ENCODE measurements at places on chromosomes 16 and 17. TPM values are rescaled to one million over a fixed set of nuclear protein-coding genes. Genes with fewer than 3 reads are reported as not detected.

The TIMP2 gene
- 344 TPM for total RNA-seq

- no peak overlapping the region for H3K27ac ChIP-seq
- H3K36me3 ChIP-seq, result no peaks in the 10 kb centered on the region
- H3K4me1 ChIP-seq, result no peaks in the 10 kb centered on the region
- DNase-seq, result peak; percentile 65
These were observed 126.0 kb upstream of the SDK2 start for GRCh38 chr17:73770115-73770848.

DNA sequence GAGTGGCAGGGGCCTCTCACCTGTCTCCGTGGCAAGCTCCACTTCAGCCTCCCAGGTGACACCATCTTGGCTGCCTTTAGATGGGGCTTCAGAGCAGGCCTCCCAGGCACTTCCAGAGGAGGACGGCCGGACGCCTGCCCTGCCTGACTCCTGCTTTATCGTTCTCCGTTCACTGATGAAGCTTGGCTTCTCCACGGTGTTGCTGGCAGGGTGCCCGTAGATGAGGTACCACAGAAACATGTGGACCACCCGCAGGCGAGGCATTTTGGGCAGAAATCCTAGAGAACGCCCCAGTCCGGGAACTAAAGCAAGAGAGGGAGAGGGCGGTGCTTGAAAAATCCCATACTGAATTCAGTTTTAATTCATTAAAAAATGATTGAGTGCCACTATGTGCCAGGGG, 54.5 kb downstream of the GTF3C1 start:
- H3K27ac ChIP-seq, result no peak overlapping the region
- DNase-seq, result no peak
- H3K36me3 ChIP-seq, result peaks cover 24% of the 10 kb centered on the region
- no peak overlapping the region for H3K4me3 ChIP-seq

GRCh38 chr17:12548558-12548957, 117.1 kb upstream of the MYOCD start:
- H3K27me3 ChIP-seq, result no peaks in the 10 kb centered on the region
- H3K4me3 ChIP-seq, result no peak overlapping the region
- H3K27ac ChIP-seq, result no peak overlapping the region
- no peak for DNase-seq
- H3K36me3 ChIP-seq, result no peaks in the 10 kb centered on the region
- H3K4me1 ChIP-seq, result no peaks in the 10 kb centered on the region

The TRPV3 gene
- 1.0 TPM for total RNA-seq

GRCh38 chr16:2787406-2787805, at the start of gene PRSS33:
Gene PRSS33, minus strand, starts transcription at chr16:2787560. Its CDS starts 1,013 bp downstream, at chr16:2786547.
- no peaks in the 10 kb centered on the region for H3K36me3 ChIP-seq
- no peak for DNase-seq
- H3K27ac ChIP-seq, result no peak within 1 kb of the TSS
- no peak within 1 kb of the TSS for H3K4me3 ChIP-seq
- peaks cover 40% of the 10 kb centered on the region for H3K27me3 ChIP-seq

The DHRS7C gene
- total RNA-seq, result not detected

The C16orf96 gene
- total RNA-seq, result not detected

GRCh38 chr16:79826732-79827475, 226.4 kb upstream of the MAF start:
- no peaks in the 10 kb centered on the region for H3K36me3 ChIP-seq
- H3K27ac ChIP-seq, result no peak overlapping the region
- H3K4me1 ChIP-seq, result no peaks in the 10 kb centered on the region
- no peaks in the 10 kb centered on the region for H3K27me3 ChIP-seq
- DNase-seq, result no peak

DNA sequence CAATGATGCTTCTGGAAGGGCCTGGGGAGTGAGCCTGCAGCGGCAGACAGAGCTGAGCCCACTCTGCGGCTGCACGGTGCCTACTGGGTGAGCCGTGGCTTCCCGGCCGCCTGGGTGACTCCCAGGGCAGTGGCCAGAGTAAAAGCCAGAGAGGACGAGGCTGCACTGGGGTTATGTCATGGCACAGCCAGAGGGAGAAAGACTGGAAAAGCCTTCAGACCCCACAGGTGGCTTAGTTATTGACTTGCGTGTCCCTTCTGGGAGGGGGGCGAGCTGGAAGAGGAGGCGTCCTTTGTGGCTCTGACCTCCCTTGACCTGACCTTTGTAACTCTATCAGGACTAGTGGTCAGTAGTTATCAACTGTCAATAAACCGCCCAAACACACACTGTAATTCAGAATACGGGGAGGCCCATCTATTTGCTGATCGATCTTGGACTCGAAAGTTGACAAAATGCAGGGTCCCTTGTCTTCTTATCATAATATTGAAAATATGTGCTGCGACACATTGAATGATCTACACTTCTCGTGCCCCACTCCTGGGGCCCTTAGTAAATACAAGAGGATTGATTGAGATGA, 385.9 kb upstream of the ZFHX3 start:
- no peak overlapping the region for H3K4me3 ChIP-seq
- H3K27me3 ChIP-seq, result no peaks in the 10 kb centered on the region
- DNase-seq, result no peak
- H3K4me1 ChIP-seq, result no peaks in the 10 kb centered on the region
- H3K27ac ChIP-seq, result no peak overlapping the region
- H3K36me3 ChIP-seq, result no peaks in the 10 kb centered on the region

DNA sequence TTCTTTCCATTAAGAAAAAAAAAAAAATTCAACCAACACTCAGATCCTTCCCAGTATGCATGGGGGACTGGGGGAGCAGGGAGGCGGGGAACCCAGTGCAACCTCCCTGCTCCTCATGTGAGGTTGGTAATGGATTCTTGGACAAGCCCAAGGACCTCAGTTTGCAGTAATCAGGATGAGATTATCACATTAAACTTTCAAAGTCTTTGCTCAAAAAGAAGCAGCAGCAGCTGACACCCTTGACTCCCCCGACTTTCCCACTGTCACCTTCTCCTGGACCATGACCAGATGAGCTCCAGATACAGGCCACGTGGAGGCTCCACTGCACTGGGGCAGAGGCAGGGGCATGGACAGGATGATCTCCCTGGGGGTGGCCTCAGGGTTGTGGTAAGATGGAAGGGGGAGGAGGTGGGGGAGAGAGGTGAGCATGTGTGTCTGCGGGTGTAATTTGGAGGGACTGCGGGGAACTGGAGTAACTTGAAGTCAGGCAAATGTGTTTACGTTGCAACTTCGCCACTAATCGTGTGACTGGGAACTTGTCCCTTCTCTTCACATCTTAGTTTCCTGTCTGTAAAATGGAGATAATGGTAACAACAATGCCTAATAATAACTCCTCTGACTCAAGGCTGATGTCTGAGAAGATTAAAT, 19.8 kb downstream of the ZNF385C start:
- no peak overlapping the region for H3K27ac ChIP-seq
- H3K4me1 ChIP-seq, result no peaks in the 10 kb centered on the region
- no peaks in the 10 kb centered on the region for H3K36me3 ChIP-seq
- no peak for DNase-seq
- H3K27me3 ChIP-seq, result peaks cover 2% of the 10 kb centered on the region

The NPIPA8 gene
- total RNA-seq, result not detected

- no peaks in the 10 kb centered on the region for H3K4me1 ChIP-seq
- H3K4me3 ChIP-seq, result no peak overlapping the region
- no peaks in the 10 kb centered on the region for H3K27me3 ChIP-seq
- no peaks in the 10 kb centered on the region for H3K36me3 ChIP-seq
- H3K27ac ChIP-seq, result no peak overlapping the region
These were observed 207.1 kb downstream of the SPECC1 start for GRCh38 chr17:20216154-20216815.

- peaks cover 32% of the 10 kb centered on the region for H3K27me3 ChIP-seq
- DNase-seq, result no peak
- H3K36me3 ChIP-seq, result no peaks in the 10 kb centered on the region
- H3K4me1 ChIP-seq, result no peaks in the 10 kb centered on the region
- no peak overlapping the region for H3K4me3 ChIP-seq
These were observed 1.5 kb downstream of the C16orf92 start for GRCh38 chr16:30024451-30024850.

DNA sequence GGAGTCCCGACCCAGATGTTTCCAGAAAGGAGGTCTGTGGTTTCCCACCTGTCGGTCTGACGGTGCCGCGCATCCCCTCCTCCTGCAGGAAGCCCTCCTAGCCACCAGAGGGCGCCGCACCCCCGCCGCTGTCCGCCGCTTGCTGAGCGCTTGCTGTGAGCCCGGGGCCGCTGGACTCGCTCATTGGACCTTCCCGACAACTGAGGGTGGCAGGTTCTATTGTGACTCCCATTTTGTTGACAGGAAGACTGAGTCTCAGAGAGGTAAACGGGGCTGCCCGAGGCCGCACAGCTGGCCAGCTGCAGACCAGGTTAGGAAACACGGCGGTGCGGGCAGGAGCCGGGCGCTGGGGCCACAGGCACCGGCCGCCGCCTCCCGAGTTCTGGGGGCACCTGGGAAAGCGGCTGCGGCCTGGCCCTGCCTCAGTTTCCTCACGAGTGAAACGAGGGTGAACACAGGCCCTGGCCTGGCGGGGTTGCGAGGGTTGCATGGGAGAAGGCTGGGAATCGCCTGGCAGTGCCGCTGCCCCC, 191.1 kb upstream of the CIBAR2 start:
- no peaks in the 10 kb centered on the region for H3K27me3 ChIP-seq
- peak; percentile 72 for DNase-seq
- peak overlapping the region; percentile 20 for H3K4me3 ChIP-seq

The SNRNP25 gene
- 23.9 TPM for total RNA-seq

GRCh38 chr17:48995304-48995973, 1.7 kb upstream of the IGF2BP1 start:
- no peak for DNase-seq
- H3K27me3 ChIP-seq, result peaks cover 99% of the 10 kb centered on the region
- H3K4me3 ChIP-seq, result peak overlapping the region; percentile 18
- peaks cover 4% of the 10 kb centered on the region for H3K4me1 ChIP-seq
- H3K27ac ChIP-seq, result no peak overlapping the region

DNA sequence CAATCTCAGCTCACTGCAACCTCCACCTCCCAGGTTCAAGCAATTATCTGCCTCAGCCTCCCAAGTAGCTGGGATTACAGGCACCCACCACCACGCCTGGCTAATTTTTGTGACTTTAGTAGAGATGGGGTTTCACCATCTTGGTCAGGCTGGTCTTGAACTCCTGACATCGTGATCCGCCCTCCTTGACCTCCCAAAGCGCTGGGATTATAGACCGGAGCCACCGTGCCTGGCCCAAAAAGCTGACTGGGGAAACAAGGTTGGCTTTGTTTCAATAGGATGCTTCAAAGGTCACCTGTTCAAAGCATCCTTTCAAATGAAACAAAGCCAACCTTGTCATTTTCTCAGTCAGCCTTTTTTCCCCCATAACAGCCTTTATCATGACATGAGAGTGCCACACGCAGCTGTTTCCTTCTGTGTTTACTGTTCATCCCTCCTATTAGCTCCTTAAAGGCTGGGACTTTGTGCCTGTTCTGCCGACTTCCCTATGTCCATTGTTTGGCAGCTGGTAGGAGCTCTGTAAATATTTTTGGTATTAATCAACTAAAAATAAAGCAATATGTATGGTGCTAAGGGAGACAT, 51.1 kb downstream of the ADAMTS18 start:
- DNase-seq, result no peak
- H3K4me1 ChIP-seq, result no peaks in the 10 kb centered on the region

- H3K4me3 ChIP-seq, result no peak overlapping the region
- no peaks in the 10 kb centered on the region for H3K4me1 ChIP-seq
These were observed 50.9 kb upstream of the CLEC3A start for GRCh38 chr16:77971306-77972061.

The PLD6 gene
- 4.0 TPM for total RNA-seq

- no peaks in the 10 kb centered on the region for H3K27me3 ChIP-seq
- H3K27ac ChIP-seq, result peak overlapping the region; percentile 24
- no peaks in the 10 kb centered on the region for H3K4me1 ChIP-seq
- H3K4me3 ChIP-seq, result no peak overlapping the region
- DNase-seq, result no peak
These were observed 48.0 kb downstream of the N4BP1 start for GRCh38 chr16:48561960-48562393.

The HYDIN gene
- total RNA-seq, result 0.96 TPM

DNA sequence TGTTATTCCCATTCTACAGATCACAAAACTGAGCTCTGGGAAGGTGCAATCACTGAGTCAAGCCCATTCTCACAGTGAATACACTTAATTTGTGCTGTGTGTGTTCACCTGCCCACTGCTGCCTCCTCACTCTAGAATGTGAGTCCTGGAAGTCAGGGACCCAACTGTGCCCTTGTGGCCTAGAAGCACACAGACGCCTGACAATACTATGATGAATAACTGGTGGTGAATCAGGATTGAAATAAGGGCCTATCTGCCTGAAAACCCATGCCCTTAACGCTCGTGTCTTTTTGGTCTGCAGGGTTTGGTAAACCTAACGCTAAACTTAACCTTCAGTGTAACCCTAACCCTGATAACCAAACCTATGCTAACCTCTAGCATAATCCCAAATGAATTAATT, 80.3 kb downstream of the ZNF423 start:
- DNase-seq, result no peak
- H3K36me3 ChIP-seq, result no peaks in the 10 kb centered on the region
- H3K27me3 ChIP-seq, result no peaks in the 10 kb centered on the region
- H3K4me1 ChIP-seq, result peaks cover 4% of the 10 kb centered on the region
- H3K4me3 ChIP-seq, result no peak overlapping the region
- H3K27ac ChIP-seq, result no peak overlapping the region

DNA sequence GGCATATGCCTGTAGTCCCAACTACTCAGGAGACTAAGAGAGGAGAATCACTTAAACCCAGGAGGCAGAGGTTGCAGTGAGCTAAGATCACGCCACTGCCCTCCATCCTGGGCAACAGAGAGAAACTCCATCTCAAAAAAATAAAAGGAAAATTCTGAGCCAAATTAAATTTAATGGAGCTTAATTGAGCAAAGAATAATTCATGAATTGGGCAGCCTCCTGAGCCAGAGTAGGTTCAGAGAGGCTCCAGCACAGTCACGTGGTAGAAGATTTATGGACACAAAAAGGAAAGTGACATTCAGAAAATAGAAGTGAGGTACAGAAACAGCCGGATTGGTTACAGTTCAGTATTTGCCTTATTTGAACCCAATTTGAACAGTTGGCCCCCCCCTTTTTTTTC, 10.9 kb downstream of the VPS35L start:
- H3K4me3 ChIP-seq, result no peak overlapping the region
- no peaks in the 10 kb centered on the region for H3K4me1 ChIP-seq
- DNase-seq, result no peak
- H3K27me3 ChIP-seq, result no peaks in the 10 kb centered on the region
- H3K36me3 ChIP-seq, result peaks cover 7% of the 10 kb centered on the region

The KRTAP4-5 gene
- not detected for total RNA-seq

DNA sequence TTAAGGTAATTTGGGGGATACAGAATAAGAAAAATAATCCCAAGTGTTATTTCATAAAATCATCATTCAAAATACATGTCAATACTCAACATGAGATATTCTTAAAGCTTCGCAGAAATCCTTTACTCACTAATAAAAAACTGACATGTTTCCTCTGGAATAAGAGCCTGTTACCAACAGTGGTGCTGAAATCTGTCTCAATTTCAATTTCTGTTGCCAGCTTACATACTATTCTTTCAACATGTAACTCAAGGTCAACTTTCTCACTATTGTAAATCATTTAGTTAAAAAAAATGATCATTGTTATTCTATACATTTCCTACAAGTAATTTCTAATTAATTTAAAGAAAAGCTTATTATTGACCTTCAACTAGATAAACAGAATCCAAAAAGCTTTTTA, 67.9 kb downstream of the CEP95 start:
- H3K36me3 ChIP-seq, result no peaks in the 10 kb centered on the region
- no peak overlapping the region for H3K27ac ChIP-seq
- H3K27me3 ChIP-seq, result no peaks in the 10 kb centered on the region
- DNase-seq, result no peak

The IGFBP4 gene
- total RNA-seq, result 893 TPM

All from breast epithelium (tissue), 4 donors.